ENCODE measurements at places on chromosomes 3 and 15.

- no peak for DNase-seq
These were observed 274.8 kb downstream of the BBX start for GRCh38 chr3:107797586-107797985.

- DNase-seq = no peak
These were observed 5.6 kb downstream of the RAB8B start for GRCh38 chr15:63194880-63195568.

DNA sequence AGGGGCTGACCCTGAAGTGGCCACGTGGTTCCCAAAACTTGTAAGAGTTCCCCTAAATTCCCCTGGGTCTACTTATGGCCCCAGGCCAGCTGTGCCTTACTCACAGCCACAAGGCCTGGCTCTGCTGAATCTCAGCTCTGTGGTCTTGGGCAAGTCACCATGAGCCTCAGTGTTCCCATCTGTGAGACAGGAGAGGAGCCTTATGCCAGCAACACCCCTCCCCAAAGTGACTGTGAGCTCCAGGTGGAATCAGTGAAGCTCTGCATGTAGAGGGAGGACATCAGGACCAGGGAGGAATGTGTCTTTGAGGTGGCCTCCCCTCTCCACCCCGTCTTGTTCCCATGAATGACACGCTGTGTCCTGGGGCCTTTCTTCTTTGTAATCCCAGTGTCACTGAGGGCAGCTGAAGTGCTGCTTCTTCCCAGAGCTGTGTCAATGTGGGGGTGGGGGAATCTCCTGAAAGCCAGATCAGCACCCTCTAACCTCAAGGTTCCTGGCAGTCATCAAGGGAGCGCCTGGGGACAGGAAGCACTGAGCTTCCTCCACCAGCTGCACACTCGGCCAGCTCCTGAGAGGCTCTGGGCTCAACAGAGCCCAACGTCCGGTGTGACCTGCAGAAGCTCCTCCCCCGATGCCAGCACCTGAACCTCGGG is 258.9 kb downstream of the UACA start:
- peak; percentile 96 for DNase-seq

- peak; percentile 1 for DNase-seq
These were observed 134.2 kb downstream of the OTOL1 start for GRCh38 chr3:161630794-161631193.

GRCh38 chr3:142086581-142087090 is 62.7 kb downstream of the TFDP2 start:
- no peak for DNase-seq

GRCh38 chr3:193780397-193780796 is 187.4 kb downstream of the OPA1 start:
- DNase-seq = no peak

DNA sequence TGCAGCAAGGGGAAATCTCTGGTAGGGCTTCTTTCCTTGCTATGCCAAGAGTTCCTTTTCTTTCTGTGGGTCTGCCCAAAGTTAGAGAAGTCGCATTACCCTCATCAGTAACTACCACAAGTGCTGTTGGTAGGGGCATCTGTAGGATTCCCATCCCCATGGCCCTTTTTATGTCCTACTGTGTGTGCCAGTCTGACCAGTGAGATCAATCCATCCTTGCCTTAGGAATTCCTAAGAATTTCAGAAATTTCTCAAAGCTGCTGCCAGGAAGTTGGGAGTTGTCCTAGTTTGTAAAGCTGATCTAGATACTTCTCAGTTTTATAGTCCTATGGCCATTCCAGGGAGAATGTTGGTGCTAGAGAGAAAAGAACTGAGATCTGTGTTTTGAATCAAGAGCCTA is 36.5 kb downstream of the SH3GL3 start:
- no peak for DNase-seq

DNA sequence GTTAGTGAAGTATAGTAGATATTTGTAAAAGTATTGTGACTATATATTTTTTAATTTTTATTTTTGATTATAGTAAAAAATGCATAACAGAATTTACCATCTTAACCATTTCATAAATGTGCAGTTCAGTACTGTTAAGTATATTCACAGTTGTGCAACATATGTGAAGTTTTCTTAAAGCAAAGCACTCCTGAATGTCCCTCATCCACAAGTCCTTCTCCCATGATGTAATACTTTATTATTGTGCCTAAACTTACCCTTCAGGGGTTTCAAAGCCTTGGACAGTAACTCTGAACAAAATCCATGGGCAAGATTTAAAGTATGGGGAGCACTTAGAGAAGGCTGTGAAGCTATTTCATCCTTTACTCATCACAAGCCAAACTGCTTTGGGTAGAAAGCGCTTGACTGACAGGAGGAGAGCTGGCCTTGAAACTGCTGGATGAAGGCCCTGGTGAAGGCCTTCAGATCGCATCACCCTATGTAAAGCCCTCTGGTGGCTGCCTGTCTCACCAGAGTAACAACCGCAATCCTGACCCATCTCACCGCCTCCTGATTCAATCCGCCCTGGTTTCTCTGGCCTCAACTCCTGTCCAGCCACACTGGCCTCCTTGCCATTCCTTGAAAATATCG is 28.0 kb downstream of the LSM3 start:
- DNase-seq = no peak

- DNase-seq = no peak
These were observed 20.0 kb downstream of the SATB1 start for GRCh38 chr3:18405141-18405540.

GRCh38 chr15:98548139-98548971 is 100.0 kb upstream of the IGF1R start:
- DNase-seq = peak; percentile 88

- DNase-seq = no peak
These were observed 3.5 kb upstream of the PP2D1 start for GRCh38 chr3:20015525-20015924.

- no peak for DNase-seq
These were observed 11.2 kb upstream of the LEO1 start for GRCh38 chr15:51982770-51983103.

DNA sequence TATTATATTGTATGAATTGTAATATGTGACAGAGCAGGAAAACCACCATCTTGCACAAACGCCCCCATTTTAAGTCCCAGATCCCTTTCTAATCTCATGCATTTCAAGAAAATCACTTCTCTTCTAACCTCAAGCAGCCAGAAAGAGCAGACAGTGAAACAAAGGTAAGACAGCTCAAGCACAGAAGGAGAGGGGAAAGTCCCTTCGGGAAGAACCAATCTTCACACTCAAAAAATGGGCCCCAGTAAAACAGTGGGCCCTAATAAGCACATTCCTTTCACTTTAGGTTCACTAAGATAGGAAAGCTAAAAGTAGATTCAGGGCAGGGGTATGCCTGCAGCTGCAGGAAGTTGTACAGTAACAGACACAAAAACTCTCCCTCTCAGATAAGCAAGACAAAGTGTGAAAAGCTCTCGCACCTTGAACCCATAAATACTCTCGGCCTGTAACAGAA is 1268.7 kb downstream of the SI start:
- DNase-seq = no peak

- DNase-seq = no peak
These were observed 33.0 kb upstream of the DCP1A start for GRCh38 chr3:53380306-53380705.

DNA sequence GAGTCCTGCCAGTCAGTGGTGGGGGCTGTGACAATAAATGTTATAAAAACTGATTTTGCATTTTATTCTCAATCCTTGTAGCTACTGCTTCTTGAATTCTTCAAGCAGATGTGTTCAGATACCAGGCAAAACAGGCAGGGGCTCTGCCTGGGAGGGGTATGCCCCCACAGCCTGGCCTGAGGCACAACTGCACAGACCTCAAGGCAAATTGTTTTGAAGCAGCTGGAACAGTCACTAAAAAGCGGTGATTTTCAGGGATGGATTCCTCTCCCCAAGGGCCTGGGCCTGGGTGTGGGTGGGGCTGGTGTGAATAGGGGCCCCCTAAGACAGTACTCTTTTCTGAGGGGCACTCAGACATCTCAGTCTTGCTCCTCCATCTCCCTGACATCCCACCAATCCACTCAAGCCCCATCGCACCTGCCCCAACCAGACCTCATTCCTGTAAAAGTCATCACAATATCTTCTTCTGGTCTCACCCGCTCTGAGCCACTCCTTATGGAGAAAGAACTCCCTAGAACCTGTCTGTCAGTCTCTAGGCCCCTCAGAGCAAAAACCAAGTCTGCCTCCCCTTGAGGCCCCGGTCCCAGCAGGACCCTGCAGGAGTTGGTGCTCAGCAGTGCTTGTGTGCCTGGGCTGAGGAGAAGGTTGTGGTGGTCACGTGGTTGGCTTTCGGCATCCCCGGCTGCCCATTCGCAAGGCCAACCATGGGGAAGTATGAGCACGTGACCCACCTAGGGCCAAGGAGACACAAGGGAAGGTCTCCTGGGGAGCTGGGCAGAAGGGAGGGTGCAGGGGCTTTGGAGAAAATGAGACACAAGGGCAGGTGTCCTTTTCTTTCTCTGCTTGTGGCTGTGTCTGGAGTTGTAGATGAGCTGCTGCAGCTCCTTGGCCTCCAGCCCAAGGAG is 2.9 kb upstream of the PSTPIP1 start:
- DNase-seq = peak; percentile 87

DNA sequence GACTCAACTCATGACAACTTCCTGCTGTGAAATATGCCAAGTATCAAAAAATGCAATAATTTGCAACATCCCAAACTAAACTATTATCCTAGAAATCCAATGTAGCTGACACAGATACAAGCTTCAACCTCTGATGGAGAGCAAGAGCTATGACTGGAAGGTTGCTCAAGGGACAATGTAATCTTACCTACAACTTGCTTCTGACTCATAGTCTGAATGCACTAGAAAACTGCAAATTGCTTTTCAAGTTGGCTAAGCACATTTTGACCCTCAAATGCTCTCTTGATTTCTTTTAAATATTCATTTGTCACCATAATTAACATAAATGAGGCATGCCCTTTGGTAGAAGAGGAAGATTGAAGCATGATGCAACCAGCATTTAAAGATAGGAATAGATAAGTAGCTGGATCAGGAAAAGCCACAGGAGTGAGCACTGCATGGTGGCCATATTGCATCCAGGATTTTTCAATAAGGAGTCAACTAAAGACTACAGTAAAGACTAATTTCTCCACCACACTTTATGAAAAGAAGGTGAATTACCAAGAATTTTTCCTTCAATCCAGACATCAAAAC is 630.8 kb upstream of the GBE1 start:
- no peak for DNase-seq

GRCh38 chr15:94526071-94526689 is 294.8 kb downstream of the MCTP2 start:
- DNase-seq = no peak

DNA sequence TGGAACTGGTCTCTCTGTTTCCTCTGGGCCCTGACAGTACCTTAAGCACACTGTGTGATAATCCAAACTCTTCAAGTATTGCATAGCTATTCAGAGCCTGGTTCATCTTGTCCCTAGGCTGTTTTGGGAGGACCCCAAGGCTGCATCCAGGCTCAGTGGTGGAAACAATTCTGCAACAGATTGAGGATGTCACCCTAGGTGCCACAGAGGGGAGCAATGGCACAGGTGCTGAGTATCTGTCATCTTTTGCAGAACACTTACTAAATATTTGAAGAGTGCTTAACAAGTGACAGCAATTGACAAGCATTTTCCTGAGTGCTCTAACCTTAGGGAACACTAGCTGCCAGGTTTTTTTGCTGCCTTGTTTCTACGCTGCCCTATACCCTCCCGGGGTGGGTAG is 27.8 kb downstream of the STARD5 start:
- no peak for DNase-seq

- no peak for DNase-seq
These were observed 46.1 kb downstream of the APBA2 start for GRCh38 chr15:28931828-28932227.

DNA sequence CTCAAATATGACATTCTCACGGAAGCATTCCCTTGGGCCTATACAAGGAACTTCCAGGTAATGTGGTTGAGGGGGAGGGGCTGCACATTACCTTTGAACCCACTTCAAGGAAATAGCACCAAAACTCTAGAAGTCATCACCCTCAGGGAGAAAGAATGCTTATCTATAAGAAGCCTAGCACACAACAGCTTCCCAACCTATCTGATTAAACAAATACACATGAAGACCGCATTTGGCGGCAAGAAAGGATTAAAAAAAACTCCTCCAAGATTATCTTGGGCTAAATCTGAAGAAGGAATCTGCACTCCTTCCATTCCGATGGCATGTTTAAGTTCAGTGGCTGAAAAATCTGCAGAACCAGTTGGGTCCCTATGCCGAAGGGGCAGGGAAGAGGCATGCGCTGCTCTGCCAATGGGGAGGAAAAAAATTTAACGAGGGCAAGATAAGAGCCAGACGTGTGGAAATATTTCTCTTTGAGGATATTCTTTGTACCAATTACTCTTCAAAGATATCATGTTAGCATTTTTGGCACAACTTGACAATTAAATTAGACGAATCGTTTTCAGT is 82.0 kb upstream of the WNT5A start:
- DNase-seq = no peak

GRCh38 chr3:141240687-141241615 is 9.3 kb downstream of the PXYLP1 start:
- DNase-seq = no peak

DNA sequence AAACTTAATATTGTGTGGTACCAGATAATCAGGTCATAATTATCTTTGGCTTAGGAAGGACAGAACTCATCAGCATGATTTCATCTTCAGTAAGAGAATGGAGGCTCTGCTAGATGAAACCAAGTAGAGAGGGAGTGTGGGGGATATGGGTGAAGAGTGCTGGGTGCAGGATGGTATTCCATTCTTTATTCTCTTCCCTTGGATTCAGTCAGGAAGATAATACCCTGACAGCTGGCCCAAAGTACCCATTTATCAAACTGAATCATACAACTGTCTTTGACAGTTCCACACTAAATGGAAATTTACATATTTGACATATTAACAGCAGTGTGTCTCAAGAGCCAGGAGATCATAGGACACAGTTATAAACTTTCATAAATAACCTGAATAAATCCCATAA is 44.7 kb downstream of the GOLIM4 start:
- DNase-seq = no peak

- no peak for DNase-seq
These were observed 979 bp upstream of the ZNF621 start for GRCh38 chr3:40523781-40524180.

GRCh38 chr15:86905625-86906256 is 826.1 kb downstream of the AGBL1 start:
- DNase-seq = no peak

- DNase-seq = peak; percentile 95
These were observed 139.8 kb downstream of the IGF1R start for GRCh38 chr15:98787936-98788757.

GRCh38 chr3:194985031-194985578 is 285.9 kb downstream of the XXYLT1 start:
- DNase-seq = peak; percentile 72

GRCh38 chr3:126337980-126338651 is 19.1 kb downstream of the KLF15 start:
- no peak for DNase-seq

- peak; percentile 8 for DNase-seq
These were observed 11.5 kb downstream of the RASGRP1 start for GRCh38 chr15:38553071-38553470.

- no peak for DNase-seq
These were observed 35.6 kb upstream of the KCNMB2 start for GRCh38 chr3:178500631-178501030.

GRCh38 chr3:37974121-37975083 is 16.2 kb upstream of the VILL start:
- DNase-seq = peak; percentile 80

Measured in suppressor macrophage (primary cell).